ENCODE measurements at places on chromosomes 12 and 14.

DNA sequence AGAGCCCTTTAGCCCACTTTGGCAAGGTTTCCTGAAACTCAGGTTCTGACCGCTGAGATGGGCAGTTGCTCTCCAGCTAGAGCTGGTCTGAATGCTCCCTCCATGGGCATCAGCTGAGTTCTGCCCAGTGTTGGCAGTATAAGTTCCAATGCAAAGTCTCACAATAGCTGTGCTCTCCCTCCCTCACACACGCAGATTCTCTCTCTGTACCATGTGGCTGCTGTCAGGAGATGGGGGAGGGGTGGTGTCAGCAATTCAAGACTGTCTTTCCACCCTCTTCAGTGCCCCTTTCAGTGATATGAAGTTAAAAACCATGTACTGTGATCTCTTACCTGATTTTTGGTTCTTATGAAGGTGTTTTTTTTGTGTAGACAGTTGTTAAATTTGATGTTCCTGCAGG lies 164.3 kb upstream of the PLEKHA5 start:
- DNase-seq, result no peak

- no peak for DNase-seq
Observed at GRCh38 chr12:98719515-98720504, 74.7 kb downstream of the APAF1 start.

- DNase-seq, result no peak
Observed at GRCh38 chr12:31828071-31828470, 99.2 kb upstream of the AMN1 start.

DNA sequence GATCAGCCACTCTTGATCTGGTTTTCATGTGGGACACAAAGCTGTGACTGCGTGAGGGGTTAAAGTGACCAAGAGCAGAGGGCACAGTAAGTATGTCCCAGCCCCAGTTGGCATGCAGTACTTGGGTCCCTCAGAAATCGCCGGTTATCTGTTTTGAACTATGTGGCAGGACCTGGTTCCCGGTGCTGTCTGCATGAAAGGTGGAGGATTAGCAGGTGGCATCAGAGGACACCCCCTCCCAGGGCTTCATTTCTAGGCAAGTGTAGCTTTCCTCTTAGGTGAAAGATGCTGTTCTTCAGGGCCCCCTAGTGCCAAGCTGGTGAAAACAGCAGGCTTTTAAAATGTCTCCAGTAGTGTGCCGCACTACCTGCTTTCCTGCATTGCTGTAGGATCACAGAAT lies 57.1 kb downstream of the ATG14 start:
- DNase-seq, result peak; percentile 66

GRCh38 chr12:106106061-106106566 lies 32.6 kb downstream of the NUAK1 start:
- DNase-seq, result no peak

DNA sequence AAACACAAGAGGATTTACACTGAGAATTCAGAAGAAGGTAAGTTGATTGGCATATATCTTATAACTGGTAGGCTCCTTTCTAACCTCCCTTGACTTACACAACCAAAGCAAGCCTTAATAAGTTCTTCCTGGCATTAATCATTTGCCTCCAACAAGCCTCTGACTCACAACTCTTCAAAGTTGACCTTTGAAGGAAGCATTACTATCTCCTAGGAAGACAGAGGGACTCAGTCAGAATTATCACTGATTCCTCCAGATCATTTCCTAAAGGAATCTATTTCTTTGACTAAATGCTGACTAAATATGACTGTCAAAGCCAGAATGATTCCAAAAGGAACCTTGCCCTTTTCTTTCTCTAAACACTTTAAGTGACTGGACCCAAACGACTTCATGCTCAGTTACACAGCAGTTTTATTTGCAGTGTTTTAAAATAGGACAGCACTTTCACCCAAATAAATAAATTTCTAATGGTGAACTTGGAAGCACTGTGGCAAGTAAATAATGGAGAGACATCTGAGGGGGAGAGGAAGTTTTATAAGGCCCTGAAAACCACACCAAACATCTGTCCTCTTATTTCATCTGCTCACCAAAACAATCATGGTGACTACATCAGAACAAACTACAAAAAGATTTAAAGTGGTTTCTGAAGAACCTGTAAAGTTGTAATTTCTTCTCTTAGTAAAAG lies 128.2 kb downstream of the KLHL28 start:
- no peak for DNase-seq

DNA sequence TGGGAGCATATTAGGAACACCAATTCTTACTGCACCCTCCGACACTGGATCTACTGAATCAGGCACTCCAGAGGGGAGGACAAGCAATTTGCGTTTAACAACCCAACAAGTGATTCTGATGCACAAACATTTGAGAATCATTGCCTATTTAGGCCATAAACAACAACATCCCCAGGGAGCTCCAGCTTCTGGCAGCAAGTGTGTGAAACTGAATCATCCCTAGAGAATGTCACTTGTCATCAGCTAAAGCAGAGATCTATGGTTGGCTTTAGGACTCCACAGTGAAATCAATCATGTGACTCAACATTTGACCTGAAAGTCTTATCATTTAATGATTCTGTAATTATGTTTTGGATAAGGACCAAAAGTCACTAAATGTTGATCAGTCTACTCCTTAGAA lies 505.0 kb upstream of the FLRT2 start:
- no peak for DNase-seq

GRCh38 chr12:104247698-104248097 lies 32.1 kb downstream of the TXNRD1 start:
- DNase-seq, result no peak

DNA sequence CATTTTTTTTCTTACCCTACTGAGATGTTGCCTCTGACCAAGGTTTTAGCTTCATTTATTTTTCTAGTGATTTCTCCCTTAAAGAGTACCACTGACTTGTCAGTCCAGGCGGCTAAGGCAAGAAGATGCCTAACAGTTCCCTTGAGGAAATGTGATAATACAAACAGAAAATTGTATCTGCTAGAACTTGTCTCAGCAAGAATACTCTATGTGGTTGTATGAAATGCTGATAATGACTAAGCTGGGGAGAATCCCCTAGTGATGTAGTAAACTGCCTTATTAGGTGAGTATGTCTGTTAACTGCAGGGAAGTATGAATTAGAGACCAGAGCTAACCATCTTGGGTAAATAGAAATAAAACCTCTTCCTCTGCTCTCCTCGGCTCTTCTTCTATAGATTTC lies 6.7 kb downstream of the C12orf54 start:
- no peak for DNase-seq

GRCh38 chr12:104866291-104866690 lies 91.8 kb downstream of the SLC41A2 start:
- DNase-seq, result no peak

DNA sequence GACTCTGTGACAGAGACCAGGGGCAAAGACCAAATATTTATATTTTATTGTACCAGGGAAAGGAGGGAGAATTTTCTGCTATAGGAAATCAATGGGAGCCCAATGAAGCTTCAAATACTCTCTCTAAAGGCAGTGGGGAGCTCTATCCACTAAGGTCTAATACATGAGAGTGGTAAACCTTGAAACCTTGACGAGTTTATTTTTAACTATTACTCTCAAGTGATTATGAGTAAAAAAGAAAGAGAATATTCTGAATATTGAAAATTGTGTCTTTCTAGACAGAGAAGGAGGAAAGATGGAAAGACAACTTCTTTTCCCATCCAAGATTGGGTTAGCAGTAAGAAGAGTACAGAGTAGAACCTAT lies 1722.1 kb upstream of the SEL1L start:
- DNase-seq, result no peak

GRCh38 chr12:5830111-5830510 lies 114.9 kb downstream of the ANO2 start:
- no peak for DNase-seq

GRCh38 chr14:61186341-61187195 lies 94.6 kb downstream of the TMEM30B start:
- DNase-seq, result no peak

- DNase-seq, result no peak
Observed at GRCh38 chr14:94161981-94162380, 12.1 kb upstream of the PPP4R4 start.

GRCh38 chr12:105933671-105934665 lies 204.8 kb downstream of the NUAK1 start:
- no peak for DNase-seq

- DNase-seq, result no peak
Observed at GRCh38 chr14:79581912-79582576, 629.3 kb downstream of the DIO2 start.

- no peak for DNase-seq
Observed at GRCh38 chr12:88716240-88716639, 136.0 kb upstream of the KITLG start.

DNA sequence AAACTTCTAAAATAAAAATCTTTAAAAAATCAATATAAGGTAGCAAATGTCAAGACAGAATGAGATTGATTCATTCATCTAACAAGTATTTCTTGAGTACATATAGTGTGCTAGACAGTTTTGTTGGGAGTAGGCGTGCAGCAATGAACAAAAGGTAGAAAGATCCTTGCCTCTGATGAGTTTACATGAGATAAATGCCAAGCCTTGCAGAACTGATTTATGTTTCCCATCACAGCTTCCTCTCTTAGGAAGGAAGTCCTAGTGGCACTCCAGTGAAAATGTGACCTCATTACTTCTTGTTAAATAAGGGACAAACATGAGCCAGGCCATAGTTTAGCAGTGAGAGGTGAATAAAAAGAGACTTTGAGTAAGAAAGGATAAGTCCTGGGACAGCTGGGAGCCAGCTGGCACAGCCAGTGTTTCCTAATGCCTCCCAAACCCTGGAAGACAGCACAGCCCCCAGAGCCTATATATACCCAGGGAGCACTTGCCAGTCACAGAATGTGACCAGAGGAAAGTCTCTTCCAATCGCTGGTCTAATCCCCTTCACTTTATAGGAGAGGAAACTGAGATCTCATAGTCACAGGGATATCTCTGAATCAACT lies 4.7 kb upstream of the COCH start:
- DNase-seq, result no peak

GRCh38 chr14:71116568-71117122 lies 209.4 kb downstream of the PCNX1 start:
- no peak for DNase-seq

DNA sequence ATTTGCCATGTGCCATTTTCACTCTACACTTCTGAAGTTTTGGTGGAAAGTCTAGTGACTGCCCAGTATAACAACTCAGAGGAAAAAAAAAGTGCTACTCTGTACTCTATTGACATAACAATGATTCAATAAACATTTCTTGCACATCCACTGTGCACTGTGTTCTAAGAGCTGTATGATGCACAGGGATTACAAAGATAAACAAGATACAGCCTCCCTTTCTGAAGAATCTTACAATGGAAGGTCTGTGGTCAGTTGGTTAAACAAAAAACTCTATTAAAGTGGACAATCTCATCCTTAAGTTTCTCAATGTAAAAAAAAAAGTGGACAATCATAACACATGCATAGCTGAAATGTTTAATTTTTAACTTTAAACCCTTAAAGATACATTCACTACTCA lies 105.7 kb upstream of the RASSF8 start:
- DNase-seq, result no peak

DNA sequence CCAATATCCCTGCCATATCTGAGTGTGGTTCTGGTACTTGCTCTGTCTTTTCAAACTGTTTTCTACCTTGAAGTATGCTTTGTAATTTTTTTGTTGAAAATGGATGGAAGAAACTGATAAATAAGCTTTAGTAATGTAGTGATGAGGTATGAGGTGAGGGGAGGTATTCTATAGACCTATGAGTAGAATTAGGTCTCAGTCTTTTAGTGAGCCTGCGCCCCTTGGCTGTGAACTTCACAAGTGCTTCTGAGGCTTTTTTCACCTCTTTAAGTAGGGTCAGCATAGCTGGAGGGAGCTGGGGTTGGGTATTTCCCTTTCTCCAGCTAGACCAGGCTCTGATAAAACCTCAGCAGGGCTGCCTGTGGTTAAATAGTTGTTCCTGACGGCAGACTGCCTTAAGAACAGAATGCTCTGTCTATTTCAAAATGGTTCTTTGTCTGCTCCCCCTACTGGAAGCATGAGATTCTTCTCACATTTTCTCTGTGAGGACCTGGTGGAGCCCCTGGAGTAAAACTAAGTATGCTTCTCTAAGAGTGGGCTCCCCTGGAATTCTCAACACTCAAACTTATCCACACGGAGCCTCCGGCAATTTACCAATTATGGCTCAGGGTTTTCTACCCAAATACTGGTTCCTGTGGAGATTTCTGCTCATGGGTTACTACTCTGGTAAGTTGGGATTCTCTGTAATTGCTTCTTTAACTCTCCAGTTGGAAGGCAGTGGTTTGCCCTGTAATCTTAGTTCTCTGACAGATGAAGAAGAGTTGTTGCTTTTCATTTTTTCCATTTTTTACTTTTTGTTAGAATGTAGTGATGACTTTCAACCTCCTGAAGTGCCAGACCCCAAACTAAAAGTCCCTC lies 13.1 kb downstream of the KRT5 start:
- peak; percentile 49 for DNase-seq

GRCh38 chr14:20976291-20976690 lies 13.5 kb upstream of the METTL17 start:
- no peak for DNase-seq

GRCh38 chr12:112161711-112162110 lies 36.4 kb downstream of the TRAFD1 start:
- DNase-seq, result no peak

GRCh38 chr14:97426776-97427175 lies 629.6 kb downstream of the VRK1 start:
- DNase-seq, result no peak

DNA sequence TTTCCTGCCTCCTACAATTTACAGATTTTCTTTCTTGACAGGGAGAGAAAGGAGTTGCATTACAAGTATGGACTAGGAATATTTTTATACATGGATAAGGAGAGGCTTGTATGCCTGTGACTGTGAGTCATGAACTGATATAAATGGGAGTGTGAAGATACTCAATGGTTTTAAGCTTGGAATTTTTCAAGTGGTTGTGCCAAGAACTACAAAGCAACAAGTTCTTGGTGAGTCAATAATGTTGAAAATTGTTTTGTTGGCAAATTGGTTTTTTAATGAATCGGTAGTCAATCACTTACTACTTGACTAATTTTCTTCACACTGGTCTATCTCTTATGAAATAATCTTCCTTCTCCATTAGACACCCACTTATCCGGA lies 58.9 kb upstream of the HMGA2 start:
- no peak for DNase-seq

GRCh38 chr12:116141110-116141832 lies 136.2 kb downstream of the MED13L start:
- DNase-seq, result no peak

- no peak for DNase-seq
Observed at GRCh38 chr12:19238540-19238939, 109.0 kb downstream of the PLEKHA5 start.

GRCh38 chr14:65993103-65993502 lies 493.1 kb upstream of the CCDC196 start:
- no peak for DNase-seq

- DNase-seq, result no peak
Observed at GRCh38 chr14:31945074-31945613, 132.0 kb upstream of the ARHGAP5 start.

- DNase-seq, result no peak
Observed at GRCh38 chr12:93373961-93374656, 3.6 kb upstream of the NUDT4 start.

- no peak for DNase-seq
Observed at GRCh38 chr12:93530358-93530757, 42.1 kb upstream of the SOCS2 start.

GRCh38 chr14:104571246-104571645 lies 8.3 kb upstream of the C14orf180 start:
- no peak for DNase-seq

GRCh38 chr12:103881261-103881660 lies 40.2 kb upstream of the NT5DC3 start:
- DNase-seq, result no peak
